ENCODE measurements at places on chromosomes 2 and 18.

GRCh38 chr2:162333968-162334367 lies 10.0 kb upstream of the GCA start:
- no peak for DNase-seq

- no peak for DNase-seq
These were observed 8.6 kb upstream of the NCOA1 start for GRCh38 chr2:24482251-24482971.

DNA sequence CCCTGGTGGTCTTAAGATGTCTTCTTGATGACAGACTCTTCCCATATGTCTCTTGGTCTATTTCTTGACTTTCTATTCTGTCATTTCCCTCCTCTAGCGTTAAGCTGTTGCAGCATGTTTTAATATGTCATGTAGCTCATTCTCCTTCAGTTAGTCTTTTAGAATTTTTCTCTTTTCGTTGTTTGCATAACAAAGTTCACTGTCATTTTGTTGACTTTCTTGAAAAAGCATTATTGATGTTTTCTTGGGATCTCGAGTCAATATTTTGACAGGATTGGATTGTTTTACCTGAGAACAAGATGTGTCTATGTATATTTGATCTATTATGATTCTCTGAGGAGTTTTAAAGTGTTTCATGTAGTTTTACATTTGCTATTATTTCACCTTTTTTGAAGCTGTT lies 24.8 kb downstream of the SOCS6 start:
- no peak for DNase-seq

- DNase-seq = no peak
These were observed 31.5 kb downstream of the ZNF519 start for GRCh38 chr18:14100503-14101286.

- peak; percentile 73 for DNase-seq
These were observed 117.8 kb downstream of the ACKR3 start for GRCh38 chr2:236687296-236687965.

DNA sequence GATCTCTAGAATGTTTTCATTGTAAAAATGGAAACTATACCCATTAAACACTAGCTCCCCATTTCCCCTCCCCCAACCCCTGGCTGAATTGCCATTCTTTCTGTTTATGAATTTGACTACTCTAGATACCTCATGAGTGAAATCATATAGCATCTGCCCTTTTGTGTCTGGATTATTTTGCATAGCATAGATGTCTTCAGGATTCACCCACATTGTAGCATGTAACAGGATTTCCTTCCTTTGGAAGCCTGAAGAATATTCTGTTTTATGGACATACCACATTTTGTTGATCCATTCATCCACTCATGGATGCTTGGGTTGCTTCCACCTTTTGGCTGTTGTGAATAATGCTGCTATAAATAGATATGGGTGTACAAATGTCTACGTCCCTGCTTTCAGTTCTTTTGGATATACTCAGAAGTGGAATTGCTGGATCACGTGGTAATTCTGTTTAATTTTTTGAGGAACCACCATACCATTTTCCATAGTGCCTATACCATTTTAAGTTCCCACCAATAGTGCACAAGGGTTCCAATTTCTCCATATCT lies 7.7 kb upstream of the ASB1 start:
- DNase-seq = no peak

DNA sequence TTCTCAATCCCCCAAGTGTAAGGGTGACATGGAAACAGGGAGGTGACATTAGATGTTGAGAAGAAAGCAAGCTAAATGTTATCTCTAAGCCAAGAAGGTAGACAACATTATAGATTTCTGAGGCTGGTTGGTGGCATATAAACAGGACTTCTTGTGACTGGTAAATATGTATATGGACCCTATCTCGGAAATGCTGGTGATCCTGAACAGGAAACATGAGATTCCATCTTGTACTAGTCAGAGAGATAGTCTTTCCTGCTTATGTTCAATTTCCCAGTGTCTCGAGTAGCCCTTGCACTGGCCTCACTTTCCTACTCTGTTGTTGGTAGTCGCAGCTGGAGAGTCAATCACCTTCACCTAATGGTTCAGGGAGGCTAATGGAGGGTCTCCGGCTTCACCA lies 26.8 kb downstream of the MOGAT1 start:
- no peak for DNase-seq

- no peak for DNase-seq
These were observed 1.1 kb downstream of the HOXD3 start for GRCh38 chr2:176158186-176158591.

DNA sequence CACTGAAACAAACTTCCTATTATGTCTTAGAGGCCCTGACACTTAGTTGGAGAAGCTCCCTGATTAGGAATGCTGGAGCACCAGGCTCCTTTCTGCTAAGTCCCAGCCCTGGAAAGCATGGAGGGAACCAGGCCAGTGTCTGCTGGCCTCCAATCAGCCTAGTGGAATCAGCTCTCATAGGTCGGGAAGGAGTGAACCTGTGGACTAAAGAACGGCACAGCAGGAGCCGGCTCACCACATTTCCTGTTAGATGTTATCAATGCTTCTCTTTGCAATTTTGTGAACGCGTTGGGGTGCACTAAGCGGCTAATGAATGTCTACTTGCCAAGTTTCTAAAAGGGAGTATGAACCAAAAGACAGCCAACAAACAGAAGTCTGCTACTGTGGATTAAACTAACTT lies 296.6 kb downstream of the NAPG start:
- no peak for DNase-seq

DNA sequence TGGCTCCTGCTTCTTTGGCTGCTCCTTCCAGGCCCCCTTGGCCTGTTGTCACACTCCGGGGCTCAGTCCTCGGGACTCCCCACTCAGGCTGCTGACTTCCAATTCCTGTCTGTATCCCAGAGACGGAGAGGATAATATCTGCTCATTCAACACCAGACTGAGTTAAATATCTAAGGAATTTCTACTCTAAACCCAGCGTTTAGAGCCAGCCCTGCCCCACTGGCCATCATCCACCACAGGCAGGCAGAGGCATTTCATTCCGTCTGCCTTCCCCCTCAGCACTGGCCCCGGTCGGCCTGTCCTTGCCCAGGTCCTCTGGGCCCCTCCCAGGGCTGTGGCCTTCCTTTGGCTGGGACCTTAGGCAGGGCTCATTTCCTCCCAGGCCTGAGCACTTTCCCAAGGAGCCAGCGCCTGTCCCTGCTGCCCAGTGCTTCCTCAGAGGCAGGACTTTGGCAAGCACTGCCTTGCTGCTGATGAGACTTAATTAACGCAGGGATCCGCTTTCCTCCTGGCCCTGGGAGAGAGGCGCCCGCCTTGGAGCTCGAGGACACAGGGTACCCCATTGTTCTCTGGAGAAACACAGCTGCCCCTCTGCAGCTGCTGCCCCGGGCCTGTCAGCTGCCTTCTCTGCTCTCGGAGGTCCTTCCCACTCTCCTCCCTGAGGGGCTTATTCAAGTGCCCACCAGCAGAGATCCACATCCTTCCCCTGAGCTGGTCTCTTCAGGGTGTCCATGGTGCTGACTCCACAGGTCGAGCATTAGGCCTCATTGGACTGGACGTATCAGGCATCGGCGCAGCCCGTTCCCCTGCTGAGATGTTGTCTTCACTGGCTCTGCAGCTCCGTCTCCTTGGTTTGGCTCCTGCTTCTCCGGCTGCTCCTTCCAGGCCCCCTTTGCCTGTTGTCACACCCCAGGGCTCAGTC lies 42.8 kb downstream of the ATOH8 start:
- DNase-seq = peak; percentile 45

DNA sequence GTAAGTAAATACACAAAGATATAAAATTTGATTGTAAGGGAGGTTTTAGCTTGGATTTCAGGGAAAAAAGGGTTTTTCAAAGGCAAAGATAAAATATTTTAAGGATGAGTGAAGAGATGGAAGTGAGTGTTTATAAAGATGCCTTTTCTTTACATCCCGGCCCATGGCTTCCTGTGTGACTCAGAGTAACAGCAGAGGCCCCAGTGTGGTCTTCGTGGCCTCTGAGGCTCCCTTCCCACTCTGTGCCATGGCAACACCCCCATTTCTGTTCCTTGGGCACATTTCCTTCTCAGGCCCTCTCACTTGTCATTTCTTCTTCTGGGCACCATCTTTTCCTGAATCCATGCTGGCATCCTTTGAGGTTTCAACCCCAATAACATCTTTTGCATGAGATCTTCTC lies 92.6 kb upstream of the TMEM18 start:
- DNase-seq = no peak

GRCh38 chr2:86703704-86704361 lies 16.3 kb upstream of the RMND5A start:
- no peak for DNase-seq

- DNase-seq = no peak
These were observed 254.6 kb upstream of the ID2 start for GRCh38 chr2:8427211-8427610.

- DNase-seq = no peak
These were observed 94.4 kb upstream of the XPO1 start for GRCh38 chr2:61632276-61633169.

DNA sequence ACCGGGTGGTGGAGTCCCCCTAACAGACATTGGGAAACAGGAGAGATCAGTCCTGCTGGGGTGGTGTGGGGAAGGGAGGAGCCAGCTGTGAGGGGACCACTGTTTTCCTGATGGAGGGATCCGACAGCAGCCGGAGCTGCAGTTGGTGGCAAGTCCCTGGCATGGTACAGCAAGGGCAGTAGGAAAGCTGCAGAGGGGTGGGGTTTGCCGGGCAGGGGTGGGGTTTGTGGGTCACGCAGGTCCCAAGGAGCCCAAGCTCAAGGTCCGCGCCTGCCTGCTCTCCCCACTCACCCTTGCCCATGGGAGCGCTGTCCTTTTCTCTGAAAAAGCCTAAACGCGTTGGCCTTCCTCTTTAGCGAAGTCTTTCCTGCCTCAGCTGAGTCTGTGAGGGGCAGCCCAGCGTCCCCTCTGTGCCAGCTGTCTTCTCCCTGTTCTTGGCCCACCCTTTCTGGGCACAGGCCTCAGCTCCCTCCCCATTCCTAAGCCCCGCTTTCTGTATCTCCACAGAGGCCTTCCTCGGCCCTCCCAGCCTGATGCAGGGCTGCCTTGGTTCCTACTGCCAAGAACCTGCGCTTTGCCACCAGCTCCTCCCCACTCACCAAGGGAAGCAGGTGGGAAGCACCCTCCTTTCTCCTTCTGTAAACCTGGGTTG lies 29.3 kb upstream of the INHBB start:
- no peak for DNase-seq

GRCh38 chr2:153386481-153386897 lies 92.1 kb downstream of the RPRM start:
- no peak for DNase-seq

- no peak for DNase-seq
These were observed 58.9 kb downstream of the CIB4 start for GRCh38 chr2:26581991-26582842.

DNA sequence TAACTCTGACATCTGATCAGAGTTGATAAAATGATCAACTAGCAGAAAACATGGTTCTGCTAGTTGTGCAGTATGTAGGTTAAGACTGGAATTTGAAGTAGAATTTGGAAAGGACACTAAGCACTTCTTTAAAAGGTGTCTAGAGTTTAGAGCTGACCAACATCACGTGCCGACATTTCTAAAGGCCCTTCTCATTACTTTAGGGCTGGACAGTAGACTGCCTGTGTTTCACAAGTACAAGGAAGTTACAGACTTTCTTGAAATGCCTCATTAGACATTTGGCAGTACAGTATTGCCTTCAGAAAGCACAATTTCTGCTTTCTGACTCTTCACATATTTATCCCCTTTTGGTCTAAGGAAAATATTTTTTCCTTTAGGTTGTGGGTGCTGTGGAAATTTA lies 255.3 kb downstream of the ZNF385B start:
- no peak for DNase-seq

- DNase-seq = peak; percentile 55
These were observed 82.4 kb downstream of the RTP5 start for GRCh38 chr2:241951920-241952319.

GRCh38 chr2:234100686-234101085 lies 50.2 kb downstream of the SPP2 start:
- no peak for DNase-seq

GRCh38 chr18:6311456-6312215 lies 103.1 kb downstream of the L3MBTL4 start:
- no peak for DNase-seq

GRCh38 chr2:85243101-85244072 lies 84.4 kb downstream of the TGOLN2 start:
- DNase-seq = peak; percentile 50

- DNase-seq = no peak
These were observed 38.1 kb upstream of the LHCGR start for GRCh38 chr2:48793671-48794070.

GRCh38 chr18:79522451-79523205 lies 126.9 kb downstream of the NFATC1 start:
- peak; percentile 13 for DNase-seq

- DNase-seq = peak; percentile 92
These were observed 39.5 kb upstream of the MCFD2 start for GRCh38 chr2:46954951-46955571.

- no peak for DNase-seq
These were observed 43.4 kb downstream of the MRO start for GRCh38 chr18:50776383-50776782.

DNA sequence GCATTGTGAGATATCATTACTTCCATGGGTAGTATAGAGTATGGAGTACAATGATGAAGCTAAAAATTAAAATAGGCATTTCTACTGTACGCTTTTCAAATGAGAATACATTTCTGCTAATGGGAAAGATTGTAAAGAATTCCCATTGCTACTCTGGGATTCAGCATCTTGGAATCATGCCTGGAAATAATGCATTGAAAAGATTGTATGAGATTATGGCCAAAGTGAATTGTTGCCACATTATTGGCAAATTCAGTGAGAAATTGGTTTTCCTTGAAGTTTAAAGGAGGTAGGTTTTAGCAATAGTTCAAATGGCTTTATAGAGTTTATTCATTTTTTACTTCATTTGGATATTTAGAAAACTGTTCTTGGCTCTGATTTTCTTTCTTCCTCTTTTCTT lies 157.9 kb downstream of the GULP1 start:
- no peak for DNase-seq

DNA sequence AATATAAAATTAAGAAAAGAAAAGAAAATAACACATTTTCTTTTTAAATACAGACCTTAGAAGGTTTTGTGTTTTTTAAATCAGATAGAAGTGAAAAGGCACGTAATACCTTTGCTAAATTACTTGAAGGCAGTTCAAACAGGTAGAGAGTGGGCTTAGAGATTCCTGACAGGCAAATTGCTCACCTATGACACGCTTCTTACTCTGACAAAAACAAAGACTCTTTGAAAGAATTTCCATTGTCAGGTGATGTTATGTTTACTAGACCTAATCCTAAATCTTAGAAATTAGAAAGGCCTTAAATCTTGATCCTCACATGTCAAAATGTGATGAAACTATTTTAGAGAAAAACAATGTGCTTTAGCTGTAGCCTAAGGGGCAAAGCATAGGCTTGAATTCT lies 522.9 kb downstream of the SOX11 start:
- no peak for DNase-seq

- no peak for DNase-seq
These were observed 80.7 kb downstream of the FHOD3 start for GRCh38 chr18:36378205-36378604.

DNA sequence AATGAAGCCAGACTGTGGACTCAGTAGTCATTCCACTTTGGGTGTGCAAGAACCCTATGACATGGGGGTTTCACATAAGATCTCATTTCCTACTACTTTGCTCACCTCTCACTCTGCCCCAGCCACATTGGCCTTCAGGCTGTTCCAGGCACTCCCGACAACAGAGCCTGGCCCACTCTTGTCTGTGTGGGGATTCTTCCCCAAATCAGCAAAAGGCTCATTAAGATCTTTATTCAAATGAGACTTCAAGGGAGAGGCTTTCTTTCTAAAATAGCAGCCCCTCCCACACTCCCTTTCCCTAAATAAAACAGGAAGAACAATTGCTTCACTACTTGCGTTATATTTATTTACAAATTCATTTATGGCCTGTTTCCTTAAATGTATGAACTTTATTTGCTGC lies 3.5 kb upstream of the CDC42EP3 start:
- no peak for DNase-seq

- no peak for DNase-seq
These were observed 80.0 kb upstream of the TMEM200C start for GRCh38 chr18:5975111-5976002.
